Stimulated activated CD4-positive, alpha-beta T cell treated with anti-CD3 and anti-CD28 coated beads, Interleukin-4, amount 100 ng/mL, for 24 hours (primary cell): ENCODE measurements at places on chromosomes 1 and 21.

GRCh38 chr1:18682375-18682774 lies 51.7 kb downstream of the PAX7 start:
- no peak for DNase-seq

GRCh38 chr1:32474954-32475353 lies 10.1 kb downstream of the ZBTB8B start:
- DNase-seq = no peak

GRCh38 chr1:150235294-150235851 lies 539 bp downstream of the ANP32E start:
- peak; percentile 28 for DNase-seq

- DNase-seq = no peak
These were observed 122.7 kb downstream of the FASLG start for GRCh38 chr1:172781513-172782140.

GRCh38 chr1:111475701-111476100 lies 1.9 kb downstream of the C1orf162 start:
- DNase-seq = peak; percentile 49

GRCh38 chr21:28431022-28431421 lies 561.7 kb downstream of the LTN1 start:
- no peak for DNase-seq

- no peak for DNase-seq
These were observed 52.6 kb downstream of the PRDM16 start for GRCh38 chr1:3121401-3122210.

- DNase-seq = no peak
These were observed 388.7 kb downstream of the USH2A start for GRCh38 chr1:216034506-216034905.

DNA sequence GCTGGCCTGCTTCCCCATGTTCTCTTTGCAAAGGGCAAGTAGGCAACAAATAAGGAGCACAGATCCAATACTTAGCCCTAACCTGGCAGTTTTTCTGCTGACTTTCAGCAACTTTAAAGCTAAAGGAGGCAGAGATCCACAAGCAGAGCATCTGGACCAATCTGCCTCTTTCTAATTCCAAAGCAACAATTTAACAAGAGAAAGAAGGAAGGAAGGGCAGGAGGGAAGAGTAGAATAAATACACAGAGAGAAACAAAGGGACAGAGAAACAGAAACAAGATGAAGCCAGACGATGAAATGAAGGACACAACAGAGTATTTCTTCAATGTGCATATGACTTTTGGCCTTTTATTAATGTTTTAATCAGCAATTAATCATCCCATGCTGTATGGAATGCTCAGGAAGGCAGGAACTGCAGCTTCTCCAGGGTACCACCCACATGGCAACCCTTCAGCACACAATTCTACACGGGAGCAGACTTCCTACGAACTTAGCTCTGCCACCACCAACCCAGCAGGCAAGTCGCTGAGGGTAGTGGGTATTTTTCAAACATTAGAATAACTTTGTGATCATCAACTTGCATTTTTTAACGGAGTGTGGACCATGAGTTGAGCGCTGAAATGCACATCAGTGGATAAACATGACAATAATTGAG lies 15.3 kb downstream of the CLCC1 start:
- no peak for DNase-seq

DNA sequence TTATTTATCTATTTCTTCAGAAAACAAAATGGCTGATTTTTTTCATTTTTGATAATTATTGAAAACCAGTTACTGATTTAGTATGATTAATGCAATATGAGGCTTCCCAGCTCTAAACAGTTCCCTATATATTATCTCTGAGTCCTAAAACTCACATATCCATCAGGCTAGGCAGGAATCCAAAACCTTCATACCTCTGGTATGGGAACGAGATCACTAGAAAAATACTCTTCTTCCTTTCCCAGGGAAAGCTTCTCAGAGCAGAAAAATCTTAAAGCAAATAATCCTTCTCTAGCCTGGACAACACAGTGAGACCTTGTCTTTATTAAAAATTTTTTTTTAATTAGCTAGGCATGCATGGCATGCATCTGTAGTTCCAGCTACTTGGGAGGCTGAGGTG lies 42.5 kb downstream of the KDM5B start:
- DNase-seq = no peak

GRCh38 chr1:41388510-41388909 lies 27.3 kb downstream of the FOXO6 start:
- DNase-seq = no peak

- no peak for DNase-seq
These were observed 86.1 kb upstream of the POU3F1 start for GRCh38 chr1:38132681-38133080.

- no peak for DNase-seq
These were observed 50.6 kb downstream of the UCK2 start for GRCh38 chr1:165877940-165878556.

DNA sequence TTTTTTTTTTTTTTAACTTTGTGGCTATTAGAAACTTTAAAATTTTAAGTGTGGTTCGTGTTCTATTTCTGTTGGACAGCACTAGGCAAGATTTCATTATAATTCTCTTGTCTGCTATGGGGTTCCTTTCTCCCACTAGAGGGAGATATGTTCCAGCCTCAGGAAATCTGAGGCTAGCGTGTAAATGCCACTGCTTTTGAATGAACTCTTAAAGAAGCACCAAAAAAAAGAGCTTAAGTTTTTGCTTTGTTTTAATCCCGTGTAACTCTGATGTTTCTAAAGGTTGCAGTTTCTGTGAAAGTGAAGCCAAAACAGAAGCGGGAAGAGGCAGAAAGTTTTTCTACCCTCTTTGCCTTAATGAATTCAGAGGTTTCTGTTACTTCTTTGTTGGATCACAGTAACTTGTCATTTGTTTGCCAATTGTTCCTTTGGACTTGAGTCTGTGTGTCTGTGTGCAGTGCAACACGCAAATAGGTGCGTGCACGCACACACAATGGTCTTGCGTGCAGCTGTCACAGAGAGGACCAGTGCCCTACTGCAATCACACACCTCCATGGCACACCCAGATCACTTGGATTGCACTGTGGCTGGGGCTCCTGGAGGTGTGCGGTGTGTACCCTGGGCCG lies 32.3 kb downstream of the HHAT start:
- no peak for DNase-seq

DNA sequence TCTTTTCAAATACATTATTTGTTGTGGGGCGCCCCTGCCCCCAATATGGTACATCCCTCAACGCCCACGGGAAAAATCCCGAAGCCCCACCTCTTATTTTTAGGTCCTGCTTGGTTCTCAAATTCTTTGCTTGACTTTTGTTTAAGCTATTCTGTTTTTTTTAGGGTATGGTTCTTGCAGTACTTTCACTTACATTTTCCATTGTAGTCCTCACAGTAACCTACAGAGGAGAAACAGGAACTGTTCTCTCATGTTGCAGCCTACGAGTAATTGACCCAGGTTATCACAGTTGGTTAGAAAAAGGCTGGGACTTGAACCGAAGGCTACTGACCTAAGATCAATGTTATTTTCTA lies 697 bp upstream of the C21orf91 start:
- DNase-seq = no peak

- DNase-seq = no peak
These were observed 16.5 kb downstream of the TRIT1 start for GRCh38 chr1:39866767-39867166.
